ENCODE measurements at places on chromosomes 12 and 14.

DNA sequence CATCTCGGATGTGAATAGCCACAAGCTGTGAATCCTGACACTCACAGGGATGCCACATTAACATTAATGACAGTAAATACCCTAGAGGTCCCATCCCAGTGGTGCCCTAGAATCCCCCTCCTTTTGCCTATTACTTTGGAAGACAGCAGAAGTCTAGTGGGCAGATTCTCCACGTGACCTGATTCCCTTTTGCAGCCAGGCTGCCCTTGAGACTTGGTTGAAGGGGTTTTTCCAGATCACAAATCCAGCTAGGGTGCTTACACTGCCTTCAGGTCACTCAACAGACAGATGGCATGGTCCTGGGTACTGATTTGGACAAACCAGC, 8.7 kb downstream of the HDAC7 start:
- no peak for DNase-seq

- no peak for DNase-seq
Observed at GRCh38 chr12:95337146-95337545, 119.5 kb downstream of the VEZT start.

DNA sequence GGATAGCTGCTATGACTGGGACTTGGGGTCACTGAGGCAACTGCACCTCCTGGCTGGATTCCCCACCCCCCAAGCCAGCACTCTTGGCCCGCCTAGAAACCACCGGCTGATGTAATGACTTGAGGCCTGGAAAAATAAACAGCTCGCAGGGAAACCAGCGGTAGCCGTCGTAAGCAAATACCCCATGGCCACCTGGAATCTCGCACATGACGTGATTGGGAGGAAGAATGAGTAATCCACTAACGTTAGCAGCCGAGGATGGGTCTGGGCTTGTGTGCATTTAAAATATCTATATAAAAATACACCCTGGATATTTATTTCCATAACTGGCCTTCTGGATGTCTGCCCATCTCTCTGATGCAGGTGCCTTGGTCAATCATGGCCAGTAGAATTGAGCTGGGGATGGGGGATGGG, 120.1 kb downstream of the SMOC1 start:
- DNase-seq, result no peak

DNA sequence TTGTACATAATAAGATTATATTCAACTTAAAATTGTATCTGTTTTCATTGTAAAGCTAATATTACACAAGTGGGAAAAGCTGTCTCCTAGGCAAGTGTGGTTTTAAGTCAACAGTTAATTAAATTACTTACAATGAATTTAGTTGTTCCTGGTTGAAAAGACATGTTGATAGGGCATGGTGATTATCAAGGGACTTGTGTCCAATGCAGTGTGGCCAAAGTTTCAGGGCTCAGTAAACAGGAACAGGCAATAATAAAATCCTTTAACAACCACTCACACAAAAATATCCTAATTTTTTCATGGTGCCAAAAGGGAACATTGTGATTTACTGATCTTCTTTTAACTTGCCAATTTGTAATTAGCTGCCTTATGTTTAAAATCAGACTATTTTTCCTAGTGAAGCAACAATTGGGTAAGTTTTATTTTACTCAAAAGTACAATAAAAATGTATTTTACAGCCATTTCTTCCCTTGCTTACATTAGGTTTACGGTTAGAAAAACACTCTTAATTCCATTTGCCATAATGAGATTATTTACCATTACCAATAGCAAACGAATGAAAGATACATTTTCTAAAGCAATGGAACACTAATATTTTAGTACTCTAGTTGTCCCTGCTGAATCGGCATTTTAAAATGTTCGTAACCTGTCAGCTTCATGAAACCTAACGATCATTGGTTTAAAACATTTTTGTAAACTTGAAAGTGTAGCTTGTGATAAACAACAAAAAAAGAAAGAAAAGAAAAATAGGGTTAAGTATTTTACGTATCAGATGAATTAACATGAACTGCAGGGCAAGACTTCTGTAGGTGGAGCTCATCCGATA, 1.8 kb upstream of the WNK1 start:
- DNase-seq, result no peak
